ENCODE measurements at places on chromosomes 7 and 10.

- no peak for DNase-seq
These were observed 720.8 kb downstream of the LRMDA start for GRCh38 chr10:76152186-76152585.

DNA sequence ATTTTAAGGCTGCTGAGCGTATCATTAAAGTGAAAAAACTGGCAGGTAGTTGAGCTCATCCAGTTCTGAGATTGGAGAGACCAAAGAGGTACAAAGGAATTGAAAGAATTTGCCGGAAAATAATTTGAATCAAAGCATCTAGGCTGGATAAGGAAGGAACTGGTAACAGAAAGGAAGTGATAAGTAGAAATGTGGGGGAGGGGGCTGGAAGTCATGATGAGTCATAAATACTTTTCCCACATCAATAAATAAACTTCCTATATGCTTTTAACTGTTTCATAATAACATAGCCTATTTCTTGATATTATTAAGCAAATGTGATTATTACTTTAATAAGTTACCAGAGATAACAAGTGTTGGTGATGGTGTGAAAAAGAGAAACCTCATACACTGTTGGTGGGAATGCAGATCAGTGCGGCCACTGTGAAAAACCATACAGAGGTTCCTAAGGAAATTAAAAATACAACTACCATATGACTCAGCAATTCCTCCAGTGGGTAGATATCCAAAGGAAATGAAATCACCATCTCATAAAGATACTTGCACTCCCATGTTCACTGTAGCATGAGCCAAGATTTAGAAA lies 27.0 kb downstream of the ZNF438 start:
- DNase-seq = no peak

DNA sequence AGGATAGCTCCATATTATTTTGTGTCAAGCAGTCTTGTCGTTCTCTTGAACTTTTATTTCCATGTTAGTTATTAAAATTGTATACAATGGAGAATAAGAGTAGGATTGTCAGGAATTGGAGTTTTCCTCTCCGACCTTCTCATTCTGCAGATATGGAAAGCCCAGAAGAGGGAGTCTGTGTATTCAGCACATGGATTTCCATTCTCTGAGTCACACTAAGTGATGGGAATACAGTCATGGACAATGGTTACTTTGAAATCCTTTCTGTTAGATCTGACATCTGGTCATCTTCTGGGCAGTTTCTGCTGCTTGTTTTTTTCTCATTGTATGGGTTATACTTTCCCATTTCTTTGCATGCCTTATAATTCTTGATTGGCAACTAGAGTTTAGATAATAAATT lies 5.0 kb upstream of the TASOR2 start:
- DNase-seq = no peak

- no peak for DNase-seq
These were observed 59.4 kb upstream of the CAMK2B start for GRCh38 chr7:44384586-44385433.

- no peak for DNase-seq
These were observed 265.4 kb downstream of the SKIDA1 start for GRCh38 chr10:21260066-21260465.

- DNase-seq = no peak
These were observed 236.5 kb downstream of the SKAP2 start for GRCh38 chr7:26627891-26628341.

DNA sequence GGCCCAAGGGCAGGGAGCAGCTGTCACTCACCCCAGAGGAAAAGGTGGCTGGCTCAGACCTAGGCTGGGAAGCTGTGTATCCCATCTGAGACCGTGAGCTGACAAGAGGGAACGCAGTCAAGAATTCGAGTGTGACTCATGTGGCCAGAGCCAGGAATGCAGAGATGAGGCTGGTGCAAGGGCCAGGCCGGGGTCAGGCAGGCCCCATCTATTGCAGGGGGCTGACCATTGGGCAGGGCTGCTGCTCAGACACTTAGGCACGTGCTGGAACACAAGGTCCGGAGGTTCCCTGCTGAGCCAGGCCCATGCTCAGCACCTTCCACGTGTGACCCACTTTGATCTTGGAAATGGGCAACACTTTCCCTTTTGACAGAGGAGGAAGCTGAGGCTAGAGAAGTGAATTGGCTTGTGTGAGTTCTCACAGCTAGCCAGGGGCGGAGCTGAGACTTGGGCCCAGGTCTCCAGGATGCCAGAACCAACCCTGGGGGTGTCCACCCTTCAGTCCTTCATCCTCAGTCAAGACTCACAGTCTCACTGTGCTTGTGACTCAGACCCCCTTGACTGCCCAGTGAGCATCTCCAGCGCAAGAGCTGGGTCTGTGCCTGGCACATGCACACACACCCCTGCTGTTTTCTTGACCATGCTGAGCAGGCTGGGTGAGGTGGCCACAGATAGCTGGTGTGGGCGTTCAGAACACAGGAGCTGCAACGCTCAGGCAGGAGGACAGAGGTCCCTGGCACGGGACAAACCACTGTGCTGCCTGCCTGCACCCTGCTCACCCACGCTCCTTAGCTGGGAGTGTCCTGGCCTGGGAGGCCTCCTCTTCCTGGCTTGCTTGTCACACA lies 47.6 kb upstream of the PPIF start:
- no peak for DNase-seq

GRCh38 chr10:102352066-102352715 lies 43.3 kb upstream of the NFKB2 start:
- DNase-seq = no peak

GRCh38 chr7:95788258-95788657 lies 15.9 kb downstream of the DYNC1I1 start:
- DNase-seq = no peak

DNA sequence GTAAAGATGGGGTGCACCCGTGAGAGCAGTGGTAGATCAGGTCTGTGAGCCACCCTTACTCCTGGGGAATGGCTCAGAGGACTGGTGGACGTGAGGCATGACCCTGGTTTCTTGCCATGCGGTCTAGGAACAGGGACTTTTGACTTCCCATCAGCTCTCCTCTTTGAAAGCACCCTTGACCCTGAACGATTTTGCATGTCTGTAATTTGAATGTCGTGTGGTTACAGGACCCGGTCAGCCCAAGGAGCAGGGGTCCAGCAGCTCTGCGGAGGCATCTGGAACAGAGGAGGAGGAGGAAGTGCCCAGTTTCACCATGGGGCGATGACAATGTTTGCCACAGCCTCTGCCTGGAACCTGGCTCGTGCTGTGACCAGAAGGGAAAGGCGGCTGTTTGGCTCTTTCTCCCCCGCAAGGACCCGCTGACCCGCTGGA lies 8.6 kb upstream of the ORAI2 start:
- no peak for DNase-seq

DNA sequence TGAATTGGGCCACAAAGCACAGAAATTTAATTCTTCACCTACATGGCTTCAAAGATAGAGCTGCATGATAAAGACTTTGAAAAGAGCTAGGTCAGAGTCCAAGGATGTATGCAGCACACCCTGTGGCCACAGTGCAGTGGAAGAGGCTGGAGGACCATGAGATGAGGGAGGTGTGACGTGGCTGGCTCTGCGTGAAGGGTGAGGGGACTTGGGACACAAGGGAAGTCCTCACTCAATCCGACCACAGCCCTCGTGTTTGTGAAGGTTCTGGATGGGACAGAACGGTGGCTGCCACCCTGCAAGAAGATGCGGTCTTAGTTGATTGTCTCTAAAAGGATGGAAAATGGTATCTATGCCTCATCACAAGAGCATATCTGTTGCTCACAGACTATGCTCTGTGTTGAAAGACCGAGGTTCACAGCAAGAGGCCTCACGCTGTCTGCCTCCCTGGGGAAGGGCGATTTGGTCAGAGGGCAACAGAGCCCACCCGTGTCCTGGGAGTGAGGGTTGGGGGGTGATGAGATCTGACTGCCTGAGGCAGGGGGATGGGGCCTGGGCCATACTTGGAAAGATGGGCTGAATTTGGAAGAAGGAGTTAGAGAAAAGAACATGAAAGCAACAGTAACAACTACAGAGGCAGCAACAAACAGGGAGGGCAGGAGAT lies 174.4 kb upstream of the SHH start:
- no peak for DNase-seq

DNA sequence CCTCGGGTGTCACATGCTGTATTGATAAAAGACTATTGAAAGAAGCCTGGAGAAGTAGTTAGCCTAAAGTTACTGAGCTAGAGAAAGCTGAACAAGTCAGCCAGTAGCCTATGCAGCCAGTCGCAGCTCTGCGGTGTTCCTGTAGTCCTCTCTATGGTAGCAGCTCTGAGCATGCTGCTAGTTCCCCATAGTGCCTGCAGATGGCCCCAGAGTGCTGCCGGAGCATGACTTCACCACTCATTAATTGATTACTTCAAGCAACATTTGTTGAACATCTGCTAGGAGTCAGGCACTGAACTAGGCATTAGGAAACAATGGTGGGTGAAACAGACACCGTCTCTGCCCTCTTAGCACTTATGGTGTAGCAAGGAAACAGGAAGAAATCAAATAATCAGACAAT lies 422.7 kb downstream of the SORCS3 start:
- no peak for DNase-seq

DNA sequence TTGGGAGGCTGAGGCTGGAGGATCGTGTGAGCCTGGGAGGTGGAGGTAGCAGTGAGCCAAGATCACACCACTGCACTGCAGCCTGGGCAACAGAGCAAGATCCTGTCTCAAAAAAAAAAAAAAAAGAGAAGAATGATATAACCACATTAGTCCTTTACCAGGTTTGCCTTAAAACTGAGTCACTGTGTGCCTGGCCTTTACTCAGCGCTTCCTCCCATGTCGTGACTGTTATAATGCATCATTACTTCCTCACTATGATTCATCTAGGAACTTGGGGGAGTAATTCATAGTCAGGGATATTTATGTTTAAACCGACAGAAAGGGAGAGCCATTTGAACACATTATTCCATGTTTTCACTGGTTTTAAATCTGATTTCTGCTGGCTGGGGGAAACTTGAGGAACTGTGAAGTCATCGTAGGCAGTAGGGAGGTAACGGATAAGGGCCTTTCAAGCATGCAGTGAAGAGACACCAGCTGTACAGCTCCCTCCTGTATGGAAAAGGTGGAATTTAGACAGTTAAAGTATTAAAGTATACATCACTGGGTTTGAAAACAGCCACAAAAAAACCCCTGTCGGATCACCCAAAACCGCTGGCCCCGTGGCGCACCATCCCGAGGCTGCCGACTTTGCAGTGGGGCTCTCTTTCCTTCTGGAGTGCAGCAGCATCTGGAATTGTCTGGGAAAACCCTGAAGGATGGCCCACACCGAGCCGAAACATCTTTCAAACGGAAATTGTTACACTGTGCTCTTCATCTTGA lies 119.8 kb downstream of the NKX6-2 start:
- no peak for DNase-seq

- DNase-seq = no peak
These were observed 9.3 kb downstream of the TCAF1 start for GRCh38 chr7:143892527-143893300.

GRCh38 chr10:1094112-1095057 lies 38.2 kb downstream of the WDR37 start:
- DNase-seq = no peak

- no peak for DNase-seq
These were observed 41.2 kb downstream of the CH25H start for GRCh38 chr10:89165923-89166322.

GRCh38 chr10:112231602-112232400 lies 48.2 kb upstream of the GPAM start:
- no peak for DNase-seq

DNA sequence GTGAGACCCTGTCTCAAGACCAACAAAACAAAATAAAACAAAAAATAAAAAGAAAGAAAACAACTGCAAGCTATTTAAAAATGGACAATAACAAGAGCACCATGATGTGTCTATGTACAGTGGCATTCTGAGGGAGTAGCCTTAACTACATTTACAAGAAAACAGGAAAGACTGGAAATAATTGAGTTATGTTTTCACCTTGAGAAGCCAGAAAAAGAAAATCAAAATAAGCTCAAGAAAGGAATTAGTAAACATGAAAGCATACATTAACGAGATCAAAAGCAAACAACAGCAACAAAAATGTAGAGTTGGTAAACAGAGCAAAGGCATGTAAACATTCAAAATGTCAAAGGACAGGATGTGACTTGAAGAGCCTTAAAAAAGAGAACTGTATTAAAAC lies 36.7 kb downstream of the TEX36 start:
- DNase-seq = no peak

- no peak for DNase-seq
These were observed 39.4 kb upstream of the SH2D4B start for GRCh38 chr10:80498078-80498832.

- peak; percentile 48 for DNase-seq
These were observed 34.1 kb upstream of the NOBOX start for GRCh38 chr7:144437370-144438191.

- DNase-seq = no peak
These were observed 419.1 kb downstream of the AUTS2 start for GRCh38 chr7:70017357-70017756.

- DNase-seq = no peak
These were observed 64.9 kb downstream of the MCU start for GRCh38 chr10:72756674-72757385.

GRCh38 chr10:48251525-48252353 lies 22.8 kb downstream of the FRMPD2 start:
- no peak for DNase-seq

- peak; percentile 86 for DNase-seq
These were observed 56.9 kb upstream of the EZH2 start for GRCh38 chr7:148940702-148941597.

DNA sequence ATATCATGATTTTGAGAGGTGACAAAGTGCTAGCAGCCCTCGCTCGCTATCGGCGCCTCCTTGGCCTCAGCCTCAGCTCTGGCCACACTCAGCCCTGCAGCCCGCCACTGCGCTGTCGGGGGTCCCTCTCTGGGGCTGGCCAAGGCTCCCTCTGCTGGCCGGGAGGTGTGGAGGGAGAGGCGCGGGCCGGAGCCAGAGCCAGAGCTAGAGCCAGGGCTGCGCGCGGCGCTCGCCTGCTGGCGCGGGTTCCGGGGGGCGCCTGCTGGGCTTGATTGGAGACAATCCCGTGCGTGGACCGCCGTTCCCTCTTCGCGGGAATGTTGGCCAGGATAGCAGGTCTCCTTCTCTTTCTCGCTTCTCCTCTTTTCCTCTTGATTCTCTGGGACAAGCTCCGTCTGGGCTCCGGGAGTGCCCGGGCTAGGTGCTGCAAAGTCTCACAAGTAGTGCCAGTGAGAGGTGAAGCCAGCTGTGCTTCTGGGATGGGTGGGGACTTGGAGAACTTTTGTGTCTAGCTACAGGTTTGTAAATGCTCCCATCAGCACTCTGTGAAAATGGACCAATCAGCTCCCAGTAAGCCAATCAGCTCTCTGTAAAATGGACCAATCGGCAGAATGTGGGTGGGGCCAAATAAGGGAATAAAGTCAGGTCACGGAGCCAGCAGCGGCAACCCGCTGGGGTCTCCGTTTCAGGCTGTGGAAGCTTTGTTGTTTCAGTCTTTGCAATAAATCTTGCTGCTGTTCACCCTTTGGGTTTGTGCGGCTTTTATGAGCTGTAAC lies 43.4 kb upstream of the ELMO1 start:
- no peak for DNase-seq

Measured in left renal cortex interstitium (tissue), 4 donors.